Psoas muscle (tissue), 8 donors: ENCODE measurements at places on chromosomes 13 and 19. TPM values are rescaled to one million over a fixed set of nuclear protein-coding genes. Genes with fewer than 3 reads are reported as not detected.

- no peak for DNase-seq
Observed at GRCh38 chr13:73216381-73216831, 157.6 kb downstream of the KLF5 start.

The SLC1A6 gene
- polyA plus RNA-seq: not detected

The CLDND2 gene
- polyA plus RNA-seq: 0.39 TPM

- no peak for DNase-seq
Observed at GRCh38 chr13:35947315-35947714, 183.9 kb downstream of the DCLK1 start.

The CRB3 gene
- polyA plus RNA-seq: 0.23 TPM
